ENCODE measurements at places on chromosomes 11 and 22.
A peak's percentile ranks its signal among the peaks of the same experiment; 100 is the strongest.

DNA sequence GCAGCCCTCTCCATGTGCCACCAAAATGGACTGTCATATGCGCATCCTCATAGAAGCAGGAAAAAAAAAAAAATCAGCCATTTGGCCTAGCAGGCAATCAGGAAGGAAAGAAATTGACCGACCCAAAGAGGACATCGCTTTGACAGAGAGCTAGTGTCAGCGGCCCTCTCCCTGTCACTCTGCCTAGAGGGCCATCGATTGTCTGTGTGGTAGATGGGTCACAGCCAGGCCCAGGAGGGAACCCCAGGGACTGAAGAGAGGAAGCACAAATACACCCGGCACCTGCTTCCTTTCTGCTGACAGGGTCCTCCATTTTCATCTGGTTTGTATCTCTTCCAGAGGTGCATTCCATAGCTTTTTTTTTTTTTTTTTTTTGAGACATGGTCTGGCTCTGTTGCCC, 21.8 kb downstream of the VPS37C start:
- DNase-seq, result no peak

GRCh38 chr11:126176853-126177470, 34.5 kb downstream of the RPUSD4 start:
- DNase-seq, result no peak

- DNase-seq, result no peak
Measured at GRCh38 chr11:66593650-66594049, 665 bp downstream of the CCS start.

DNA sequence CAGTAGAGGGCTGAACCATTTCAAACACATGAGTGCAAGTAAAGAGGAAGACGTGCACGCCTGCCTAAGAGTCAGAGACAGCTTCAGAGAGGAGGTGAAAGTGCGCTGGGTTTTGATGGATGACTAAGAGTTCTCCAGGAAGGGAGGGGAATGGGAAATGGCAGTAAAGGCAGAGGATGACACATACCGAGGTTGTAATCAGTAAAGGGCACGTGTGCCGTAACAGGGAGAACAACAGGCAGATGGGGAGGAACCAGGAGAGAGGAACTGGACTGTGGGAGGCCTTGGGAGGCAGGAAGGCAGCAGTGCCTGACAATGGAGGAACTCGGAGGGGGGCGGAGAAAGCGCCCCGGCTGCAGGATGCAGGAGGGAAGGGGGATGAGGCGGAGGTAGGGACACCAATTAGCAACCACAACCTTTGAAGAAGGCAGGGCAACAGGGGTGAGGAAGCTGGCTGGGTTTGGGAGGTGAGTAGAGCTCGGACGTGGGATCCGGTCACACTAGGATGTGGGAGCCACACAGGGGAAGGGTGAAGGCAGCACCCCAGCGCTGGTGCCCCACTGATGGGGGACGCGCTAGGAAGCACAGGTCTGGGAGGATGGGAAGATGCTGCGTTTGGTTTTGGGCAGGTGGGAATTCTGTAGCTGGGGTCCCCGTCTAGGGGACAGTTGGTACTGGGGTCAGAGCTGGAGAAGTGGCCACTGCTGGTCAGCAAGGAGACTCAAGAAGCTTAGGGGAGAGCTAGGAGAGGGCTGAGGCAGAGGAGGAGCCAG, 67.4 kb downstream of the SCUBE1 start:
- DNase-seq, result peak; percentile 40

GRCh38 chr11:95886462-95886861, 37.4 kb downstream of the MTMR2 start:
- DNase-seq, result peak; percentile 45

DNA sequence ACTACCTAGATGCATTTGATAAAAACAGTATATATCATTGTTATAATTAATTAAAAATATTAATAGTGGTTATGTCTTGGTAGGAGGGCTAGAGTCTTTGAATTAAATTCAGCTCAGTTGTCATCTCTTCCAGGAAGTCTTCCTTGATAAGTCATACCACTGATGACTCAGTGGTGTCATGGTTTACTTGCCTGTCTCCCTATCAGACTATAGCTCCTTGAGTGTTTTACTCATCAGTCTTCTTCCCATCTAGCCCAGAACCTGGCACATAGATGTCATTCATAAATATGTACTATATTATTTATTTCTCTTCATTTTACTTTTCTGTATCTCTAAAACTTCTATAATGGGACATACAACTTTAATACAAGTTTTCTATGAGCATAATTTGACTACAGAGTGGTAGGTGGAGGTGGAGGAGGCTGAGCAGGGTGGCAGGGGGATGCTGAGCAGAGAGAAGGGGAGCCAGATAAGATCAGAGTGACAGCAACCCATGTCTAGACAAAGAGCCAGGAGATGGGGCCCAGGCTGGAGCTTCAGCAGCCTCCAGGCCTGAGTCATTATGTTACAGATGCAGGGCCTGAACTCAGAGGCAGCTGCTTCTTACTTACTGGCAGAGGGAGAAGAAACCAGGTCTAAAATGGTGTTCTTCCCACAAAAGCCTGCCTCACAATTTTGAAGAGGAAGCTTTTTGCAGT, 82.3 kb upstream of the PHOX2A start:
- DNase-seq, result peak; percentile 57

GRCh38 chr11:17142450-17142849, 65.0 kb upstream of the RPS13 start:
- DNase-seq, result no peak

GRCh38 chr22:36644333-36644757, 59.2 kb downstream of the CACNG2 start:
- DNase-seq, result peak; percentile 90

- DNase-seq, result no peak
Measured at GRCh38 chr22:37747715-37748100, 50.9 kb downstream of the TRIOBP start.

DNA sequence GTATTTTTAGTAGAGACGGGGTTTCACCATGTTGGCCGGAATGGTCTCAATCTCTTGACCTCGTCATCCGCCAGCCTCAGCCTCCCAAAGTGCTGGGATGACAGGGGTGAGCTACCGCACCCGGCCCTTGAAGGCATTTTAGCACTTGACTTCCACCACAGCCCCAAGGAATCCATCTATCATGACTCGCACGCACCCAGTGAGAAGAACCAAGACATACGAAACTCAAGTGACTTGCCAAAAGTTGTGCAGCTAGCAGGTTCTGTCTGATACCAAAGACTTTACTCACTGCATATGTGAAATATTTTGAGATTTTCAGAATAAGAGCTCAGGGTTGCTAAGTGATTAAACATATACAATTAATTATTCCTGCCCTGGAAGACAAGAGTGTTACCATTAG, 21.0 kb downstream of the FLI1 start:
- DNase-seq, result peak; percentile 64

DNA sequence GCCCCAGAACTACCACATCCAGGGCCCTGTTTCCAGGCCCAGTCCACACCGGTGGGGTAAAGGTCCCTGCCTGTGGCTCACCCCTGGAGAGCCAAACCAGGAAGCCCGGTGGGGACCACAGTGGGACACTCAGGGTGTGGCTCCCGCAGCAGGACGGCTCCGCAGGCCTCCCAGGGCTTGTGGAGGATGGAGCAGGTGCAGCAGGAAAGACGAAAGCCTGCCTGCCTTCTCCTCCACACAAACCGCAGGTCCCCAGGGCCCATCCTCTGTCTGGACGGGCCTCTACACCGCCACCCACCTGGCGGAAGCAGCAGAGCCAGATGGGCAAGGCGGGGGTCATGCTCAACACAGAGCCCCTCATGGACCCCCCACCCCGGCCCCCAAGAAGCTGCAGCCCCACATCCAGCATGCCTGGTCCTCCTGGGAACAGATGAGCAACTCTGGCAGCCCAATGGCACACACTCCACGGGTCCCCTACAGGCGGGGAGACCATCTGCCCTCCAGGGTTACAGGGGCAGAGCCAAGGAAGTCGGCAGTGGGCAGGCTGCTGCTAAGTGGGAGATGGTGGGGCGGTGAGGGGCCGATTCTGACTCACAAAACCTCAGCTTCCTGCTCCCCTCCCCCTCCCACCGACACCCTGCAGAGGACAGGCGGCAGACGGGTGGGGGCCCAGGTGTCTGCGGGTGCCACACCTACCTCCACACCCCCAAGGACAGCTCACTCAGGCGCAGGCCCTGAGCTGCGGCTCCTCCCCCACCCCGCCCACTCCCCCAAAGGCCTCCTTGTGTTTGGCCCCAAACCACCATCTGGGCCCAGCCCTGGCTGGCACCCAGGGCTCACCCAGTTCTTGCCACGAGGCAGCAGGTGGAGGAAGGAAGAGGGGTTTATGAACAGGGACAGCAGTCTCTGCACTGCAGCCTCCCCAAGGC, 5.2 kb downstream of the SBF1 start:
- DNase-seq, result peak; percentile 51

GRCh38 chr22:49240472-49240871, 587.2 kb downstream of the BRD1 start:
- DNase-seq, result no peak

DNA sequence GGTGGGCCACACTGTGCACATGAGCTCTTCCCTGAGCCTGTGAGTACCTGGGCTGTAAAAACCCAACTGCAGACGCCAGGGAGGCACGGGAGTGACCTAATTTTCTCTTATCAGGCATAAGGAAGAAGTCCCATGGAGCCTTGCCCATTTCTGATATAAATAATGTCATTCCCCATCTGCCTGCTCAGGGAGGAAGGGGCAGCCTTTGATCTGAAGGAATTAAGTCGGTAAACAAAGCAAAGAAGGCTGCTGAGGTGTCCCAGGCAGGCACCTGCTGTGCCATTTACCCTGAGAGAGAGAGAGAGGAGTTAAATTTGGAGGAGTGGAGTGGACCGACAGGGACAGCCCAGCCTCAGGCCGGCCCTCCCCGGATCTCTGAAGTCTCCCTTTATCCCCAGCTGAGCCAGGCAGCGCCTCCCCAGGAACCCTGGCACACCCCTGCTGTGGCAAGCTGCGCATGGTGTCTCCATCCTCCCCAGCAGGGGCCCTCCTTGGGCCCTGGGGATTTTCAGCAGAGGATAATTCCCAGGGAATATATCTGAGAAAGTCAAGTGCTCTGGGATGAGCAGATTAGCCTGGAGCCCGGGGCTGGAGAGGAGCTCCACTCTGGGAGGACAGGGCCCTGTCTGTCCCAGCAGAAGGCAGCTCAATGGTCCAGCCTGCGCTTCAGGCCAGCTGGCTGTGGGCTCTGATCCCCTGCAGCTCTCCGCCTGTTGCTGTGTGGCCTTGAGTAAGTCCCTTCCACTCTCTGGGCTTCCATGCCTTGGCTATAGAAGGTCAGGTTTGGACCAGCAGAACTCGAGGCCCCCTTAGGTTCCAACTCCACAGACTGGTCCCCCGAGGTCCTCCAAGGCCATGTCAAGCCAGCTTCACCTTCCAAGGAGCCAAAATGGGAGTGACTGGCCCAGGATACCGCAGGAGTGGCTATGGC, 17.5 kb upstream of the CABP7 start:
- no peak for DNase-seq

DNA sequence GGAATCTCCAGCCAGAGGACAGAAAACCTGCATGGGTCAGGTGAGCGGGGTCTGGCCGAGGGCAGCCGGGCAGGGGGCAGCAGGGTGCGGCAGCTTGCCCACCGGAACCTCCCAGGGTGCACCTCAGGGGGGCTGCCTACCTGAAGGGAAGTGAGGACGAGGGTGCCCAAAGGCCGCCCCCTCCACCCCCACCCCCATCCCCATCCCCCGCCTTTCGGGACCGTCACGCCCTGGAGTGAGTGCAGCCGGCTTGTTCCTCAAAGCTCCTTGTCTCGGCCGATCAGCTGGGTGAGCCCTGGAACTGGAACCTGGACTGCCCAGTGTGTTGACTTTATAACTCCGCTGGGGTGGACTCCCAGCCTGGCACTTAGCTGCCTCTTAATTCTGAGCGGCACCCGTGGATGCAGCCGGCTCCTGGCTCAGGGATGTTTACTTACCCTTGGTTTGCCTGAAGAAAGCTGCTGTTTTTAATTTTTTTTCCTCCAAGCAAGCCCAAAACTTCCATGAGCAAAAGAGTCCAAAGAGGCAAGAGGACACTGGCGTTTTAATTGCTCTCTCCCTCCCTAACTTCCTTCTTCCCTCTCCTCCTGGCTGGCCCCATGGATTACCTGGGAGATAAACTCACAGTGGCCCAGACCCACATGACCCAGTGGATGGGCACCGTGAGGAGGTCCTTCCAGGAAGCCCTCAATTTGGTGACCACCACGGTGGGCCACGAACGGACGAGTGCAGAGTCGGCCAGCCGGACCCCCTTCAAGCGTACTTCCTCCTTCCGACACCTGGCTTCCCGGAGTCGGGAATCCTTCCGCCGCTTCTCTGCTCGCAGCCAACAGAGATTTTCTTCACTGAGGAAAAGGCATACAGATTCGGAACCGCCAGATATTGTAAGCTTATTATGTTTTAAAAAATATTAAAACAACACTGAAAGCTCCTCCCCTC, 87.8 kb upstream of the CRYBB3 start:
- no peak for DNase-seq

DNA sequence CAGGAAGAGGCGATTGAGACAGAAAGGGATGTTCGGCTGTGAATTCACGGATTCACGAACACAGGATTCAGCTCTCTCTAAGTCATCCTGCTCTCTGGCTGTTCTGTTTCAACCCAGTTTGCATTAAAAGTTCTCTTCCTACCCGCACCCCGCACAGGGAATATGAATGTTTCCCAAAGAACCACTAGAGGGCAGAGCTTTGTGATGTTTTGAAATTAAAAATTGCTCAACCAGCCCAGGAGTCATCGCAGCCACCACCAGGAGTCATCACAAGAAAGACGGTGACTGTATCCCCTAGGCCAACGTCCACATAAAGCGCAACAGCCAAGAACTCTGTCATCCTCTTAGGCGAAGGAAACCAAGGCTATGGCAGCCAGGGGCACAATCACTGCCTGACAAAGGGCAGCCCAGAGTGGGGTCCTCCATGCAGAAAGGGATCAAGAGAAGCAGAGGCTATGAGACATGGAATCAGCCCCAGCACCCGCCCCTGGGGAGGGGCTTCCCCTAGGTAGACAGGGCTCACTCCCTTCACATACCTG, 122.4 kb downstream of the WT1 start:
- DNase-seq, result peak; percentile 51

- DNase-seq, result no peak
Measured at GRCh38 chr11:12725055-12725862, 51.0 kb downstream of the TEAD1 start.

- DNase-seq, result no peak
Measured at GRCh38 chr22:20952544-20953341, 14.3 kb upstream of the AIFM3 start.

- DNase-seq, result no peak
Measured at GRCh38 chr11:61698173-61698948, 18.2 kb downstream of the DAGLA start.

DNA sequence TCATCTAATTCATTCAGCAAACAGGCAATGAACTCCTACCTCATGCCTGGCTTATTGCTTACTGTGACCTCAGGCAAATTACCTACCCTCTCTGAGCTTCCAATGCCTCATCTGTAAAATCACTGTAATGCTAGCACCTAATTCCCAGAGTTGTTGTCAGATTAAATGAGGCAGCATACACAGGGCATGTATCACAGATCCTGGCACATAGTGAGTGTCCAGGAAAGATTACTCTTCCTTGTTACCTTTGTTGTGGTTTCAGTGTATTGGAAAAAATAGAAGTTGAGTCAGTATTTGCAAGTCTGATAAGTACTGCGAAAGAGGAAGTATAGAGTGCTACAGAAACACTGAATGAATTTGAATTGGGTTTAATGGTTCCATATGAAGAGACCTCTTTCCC, 26.4 kb upstream of the LRRC55 start:
- peak; percentile 68 for DNase-seq

- DNase-seq, result no peak
Measured at GRCh38 chr11:12455938-12456337, 78.6 kb downstream of the PARVA start.

- no peak for DNase-seq
Measured at GRCh38 chr11:9065607-9066432, 25.6 kb downstream of the SCUBE2 start.

All from foreskin keratinocyte (primary cell).